ENCODE measurements at places on chromosomes 5 and 9.

DNA sequence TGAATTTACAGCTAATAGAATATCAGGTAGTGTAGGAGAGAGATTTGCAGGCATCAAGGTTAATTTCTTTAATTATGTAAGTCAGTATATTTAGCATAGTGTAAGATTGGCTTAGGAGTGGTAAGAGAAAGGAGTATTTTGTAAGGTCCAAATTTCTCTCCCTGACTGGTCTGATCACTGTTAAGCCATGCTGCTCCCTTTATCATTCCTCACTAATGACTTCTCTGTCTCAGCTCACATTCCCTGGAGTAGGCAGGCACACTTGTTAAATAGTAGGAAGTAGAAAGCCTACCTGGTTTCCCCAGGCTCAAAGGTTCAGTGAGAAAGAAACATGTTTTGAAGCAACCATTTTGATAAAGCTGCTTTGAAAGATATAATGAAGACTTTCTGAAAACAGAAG, 90.7 kb downstream of the SMIM15 start:
- no peak for DNase-seq

GRCh38 chr5:27706832-27707231, 668.4 kb upstream of the CDH9 start:
- DNase-seq, result no peak

DNA sequence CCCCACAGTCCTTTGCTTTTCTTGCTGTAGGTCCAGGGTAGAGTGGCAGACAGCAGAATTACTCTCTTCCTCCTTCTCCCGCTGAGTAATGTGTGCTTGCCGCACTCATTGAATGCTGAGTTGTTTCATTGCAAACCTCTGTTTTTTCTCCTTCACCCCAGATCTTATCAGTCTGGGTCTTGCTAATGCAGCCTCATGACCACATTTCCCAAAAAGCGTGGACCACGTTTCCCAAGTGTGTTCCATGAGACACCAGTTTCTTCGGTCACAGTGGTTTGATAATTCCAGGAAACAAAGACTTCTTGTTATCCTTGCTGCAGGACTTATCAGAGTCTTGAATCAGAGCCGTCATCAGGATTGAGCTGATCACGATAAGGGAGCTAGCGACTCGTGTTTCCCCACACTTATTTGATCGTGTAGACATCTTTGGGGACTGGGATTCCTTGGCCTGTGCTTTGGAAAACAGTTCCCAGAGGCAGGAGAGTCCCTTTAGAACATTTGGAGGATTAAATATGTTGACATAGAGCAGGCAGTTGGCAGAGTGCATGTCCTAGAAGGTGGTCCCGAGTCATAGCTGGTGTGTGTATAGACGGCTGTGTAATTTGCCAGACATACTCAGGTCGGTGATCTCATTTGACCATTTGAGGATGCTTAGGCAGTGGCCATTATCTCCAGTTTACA, 4.4 kb downstream of the LRRC8A start:
- DNase-seq, result no peak

GRCh38 chr9:20838218-20838617, 154.2 kb downstream of the FOCAD start:
- DNase-seq, result no peak

DNA sequence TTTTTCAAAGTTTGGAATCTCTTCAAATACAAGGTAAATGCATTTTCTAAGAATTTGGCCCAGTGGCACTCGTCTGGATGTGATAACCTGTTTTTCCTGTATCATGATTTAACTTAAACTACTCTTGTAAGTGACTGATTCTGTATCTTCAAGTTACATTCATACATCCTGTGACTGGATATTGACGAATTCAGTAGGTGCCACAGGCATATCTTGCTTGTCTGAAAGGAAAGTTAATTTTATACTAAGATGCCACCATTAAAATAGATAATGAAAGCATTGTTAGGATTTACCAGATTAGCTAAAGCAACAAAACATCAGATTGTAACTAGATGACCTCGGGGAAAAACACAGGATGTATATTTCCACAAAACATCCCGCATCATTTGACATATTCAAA, 175.3 kb upstream of the ZNF608 start:
- DNase-seq, result no peak

GRCh38 chr9:124079176-124079925, 67.8 kb downstream of the LHX2 start:
- no peak for DNase-seq

DNA sequence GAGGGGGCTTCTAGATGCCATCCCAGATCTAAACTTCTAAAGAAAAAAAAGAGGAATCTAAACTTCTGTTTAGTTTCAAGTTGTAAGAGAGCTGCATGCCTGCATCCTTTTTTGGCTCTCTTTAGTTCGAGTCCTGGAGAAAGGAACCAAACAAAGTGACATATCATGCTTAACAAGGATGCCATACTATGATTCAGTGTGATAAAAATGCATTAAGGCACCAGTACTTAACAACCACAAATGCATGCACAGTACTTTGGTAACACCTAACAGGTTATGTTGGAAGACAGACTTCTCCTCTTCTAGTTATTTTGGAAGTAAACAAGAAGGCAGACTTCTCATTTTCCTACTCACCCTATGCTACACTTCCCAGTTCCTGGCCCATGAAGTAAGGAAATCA, 27.3 kb downstream of the NME5 start:
- no peak for DNase-seq

- no peak for DNase-seq
Measured at GRCh38 chr5:129747572-129748407, at the start of gene MINAR2. Gene MINAR2, plus strand, starts transcription at chr5:129748094. Its CDS starts 97 bp downstream, at chr5:129748191.

DNA sequence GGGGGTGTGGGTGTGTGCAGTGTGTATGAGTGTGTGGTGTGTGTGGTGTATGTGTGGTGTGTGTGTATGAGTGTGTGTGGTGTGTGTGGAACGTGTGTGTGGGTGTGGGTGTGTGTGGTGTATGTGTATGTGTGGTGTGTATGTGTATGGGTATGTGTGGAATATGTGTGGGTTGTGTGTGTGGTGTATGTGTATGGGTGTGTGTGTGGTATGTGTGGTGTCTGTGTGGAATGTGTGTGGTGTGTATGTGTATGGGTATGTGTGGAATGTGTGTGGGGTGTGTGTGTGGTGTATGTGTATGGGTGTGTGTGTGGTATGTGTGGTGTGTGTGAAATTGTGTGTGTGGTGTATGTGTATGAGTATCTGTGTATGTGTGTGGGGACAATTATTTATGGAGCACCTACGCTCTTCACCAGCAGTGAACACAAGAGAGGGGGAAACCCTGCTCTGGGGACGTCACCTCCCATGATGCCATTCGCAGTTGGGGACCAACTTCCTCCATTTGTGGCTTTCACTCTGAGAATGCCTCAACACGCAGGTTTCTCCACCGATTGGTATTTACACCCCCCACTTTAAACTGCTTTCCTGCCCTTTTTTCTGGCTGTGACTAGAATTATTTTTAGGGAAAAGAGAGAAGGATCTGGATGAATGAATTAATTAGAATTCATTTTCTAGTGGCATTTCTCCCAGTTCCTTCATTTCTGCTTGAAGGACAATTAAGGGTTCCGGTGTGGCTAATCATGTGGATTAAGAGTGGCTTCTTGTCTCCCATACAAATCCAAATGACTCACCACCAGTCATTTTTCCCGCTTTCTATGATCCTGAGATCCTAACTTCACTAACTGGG, 238.1 kb downstream of the ROR2 start:
- DNase-seq, result peak; percentile 36

DNA sequence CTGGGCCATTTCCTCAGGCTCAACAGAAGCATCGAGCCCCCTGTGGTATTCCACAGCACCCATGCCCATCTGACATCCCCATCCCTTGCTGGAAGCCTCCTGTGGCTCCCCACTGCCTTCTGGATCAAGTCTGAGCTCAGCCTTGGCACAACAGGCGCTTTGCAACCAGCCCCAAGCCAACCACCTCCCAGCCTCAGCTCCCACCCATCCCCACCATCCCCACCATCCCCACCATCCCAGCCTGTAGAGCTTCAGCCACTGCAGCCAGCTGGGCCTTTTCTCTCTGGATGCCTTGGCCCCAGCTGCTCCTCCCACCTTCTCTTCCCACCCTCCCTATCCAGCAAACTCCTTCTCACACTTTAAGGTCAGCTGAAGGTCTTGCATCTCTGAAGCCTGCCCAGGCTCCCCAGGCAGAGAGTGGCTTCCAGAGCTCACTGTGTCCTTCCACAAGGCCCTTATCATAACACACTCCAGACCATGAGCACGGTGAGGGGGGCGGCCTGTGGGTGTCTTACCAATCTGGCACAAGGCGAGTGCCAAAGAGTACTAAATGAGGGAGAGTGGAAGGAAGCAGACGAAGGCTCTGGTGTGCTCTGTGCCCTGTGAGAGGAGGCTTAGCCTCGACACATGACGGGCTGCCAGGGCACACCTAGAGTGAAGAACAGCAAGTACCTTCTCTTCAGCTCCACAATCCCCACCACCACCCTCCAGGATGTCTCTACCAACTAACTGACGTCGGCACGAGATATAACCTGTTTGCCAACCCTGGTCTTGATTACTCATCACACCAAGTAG, 6.5 kb downstream of the HIGD2A start:
- DNase-seq, result no peak

DNA sequence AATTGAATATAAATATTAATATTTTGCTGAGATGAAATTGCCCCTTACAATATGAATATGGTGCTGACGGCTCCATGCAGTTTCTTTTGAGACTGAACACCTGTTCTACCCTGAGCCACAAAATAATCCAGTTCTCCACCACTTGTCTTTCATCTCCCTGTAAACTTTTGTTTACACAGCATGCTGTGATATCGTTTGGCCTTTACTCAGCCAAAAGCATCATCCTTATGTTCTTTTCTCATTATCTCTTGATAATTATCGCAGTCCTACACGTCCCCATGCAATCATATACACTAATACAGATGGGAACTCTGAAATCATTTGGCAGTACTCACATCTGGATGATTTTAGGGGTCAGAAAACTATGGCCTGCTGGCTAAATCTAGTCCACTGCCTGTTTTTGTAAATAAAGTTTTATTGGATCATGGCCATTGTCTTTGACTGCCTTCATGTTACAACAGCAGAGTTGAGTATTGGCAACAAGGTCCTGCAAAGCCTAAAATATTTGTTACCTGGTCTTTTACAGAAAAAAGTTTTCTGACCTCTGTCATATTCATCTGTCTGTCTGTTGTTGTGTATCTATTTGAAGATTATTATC, 53.3 kb downstream of the AOPEP start:
- DNase-seq, result no peak

DNA sequence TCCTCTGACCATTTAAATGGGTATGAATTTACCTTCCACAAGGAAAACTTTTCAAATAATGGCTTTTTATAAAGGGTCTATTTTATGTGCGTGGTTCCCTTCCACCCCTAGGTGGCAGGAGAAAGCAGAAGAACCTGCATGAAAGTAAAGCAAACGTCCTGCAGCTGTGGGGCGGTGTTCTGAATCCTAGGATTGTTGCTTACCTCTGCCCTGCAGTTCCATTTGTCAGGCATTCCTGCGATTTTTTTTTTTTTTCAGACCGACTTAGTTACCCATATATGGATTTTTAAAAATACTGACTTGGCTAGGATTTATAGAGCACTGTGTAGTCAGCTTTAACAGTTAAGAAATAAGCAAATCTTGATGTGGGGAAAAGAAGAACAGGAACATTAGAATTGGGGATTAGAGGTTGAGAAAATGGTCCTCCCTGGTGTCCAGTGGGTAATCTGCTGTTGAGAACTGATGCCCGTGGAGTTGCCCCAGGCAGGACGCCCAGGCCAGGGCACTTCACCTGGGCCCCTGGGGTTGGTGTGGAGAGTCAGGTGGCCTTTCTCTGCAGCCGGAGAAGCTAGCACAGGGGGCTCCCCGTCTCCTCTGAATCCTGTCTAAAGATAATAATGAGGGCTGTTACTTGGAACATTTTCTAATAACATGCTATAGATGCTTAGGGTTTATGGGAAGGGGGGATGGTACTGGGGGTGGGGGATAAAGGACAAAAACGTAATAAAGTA, 30.4 kb upstream of the LTC4S start:
- DNase-seq, result peak; percentile 61

DNA sequence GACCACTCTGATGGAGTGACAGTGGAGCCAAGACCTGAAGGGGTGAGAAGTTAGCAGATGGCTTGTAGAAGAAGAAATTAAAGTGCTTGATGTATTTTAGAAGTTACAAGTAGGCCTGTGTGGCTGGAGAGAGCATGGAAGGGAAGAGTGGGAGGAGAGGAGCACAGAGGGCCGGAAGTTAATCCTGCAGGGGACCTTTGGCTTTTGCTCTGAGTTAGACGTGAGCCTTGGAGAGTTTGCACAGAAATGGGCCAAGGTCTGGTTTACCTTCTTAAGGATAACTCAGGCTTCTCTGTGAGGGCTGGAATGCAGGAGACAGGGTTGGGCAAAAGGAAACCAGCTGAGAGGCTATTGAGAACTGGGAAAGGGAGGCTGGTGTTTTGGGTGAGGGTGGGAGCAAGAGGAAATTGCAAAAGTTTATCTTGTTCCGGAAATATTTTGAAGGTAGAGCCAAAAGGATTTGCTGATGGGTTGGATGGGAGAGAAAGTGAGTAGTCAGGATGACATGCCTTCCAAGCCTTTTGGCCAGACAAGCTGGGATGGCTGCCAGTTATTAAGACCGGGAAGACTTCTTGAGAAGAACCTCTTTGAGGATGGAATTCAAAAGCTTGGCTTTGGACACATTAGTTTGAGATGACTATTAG, 17.5 kb upstream of the F2RL1 start:
- no peak for DNase-seq

GRCh38 chr9:4985386-4986266, 554 bp downstream of the JAK2 start:
- DNase-seq, result peak; percentile 17

- no peak for DNase-seq
Measured at GRCh38 chr5:72226950-72227349, 93.1 kb downstream of the MRPS27 start.

Measured in CD4-positive, alpha-beta T cell treated with Interleukin-6 at 100 ng/mL for 8 hours (primary cell).